Hair follicular keratinocyte (primary cell): ENCODE measurements at places on chromosomes 16 and 17. TPM values are rescaled to one million over a fixed set of nuclear protein-coding genes. Genes with fewer than 3 reads are reported as not detected.

Gene TTLL6
- total RNA-seq = not detected in 2 replicates

Gene KRTAP3-1
- total RNA-seq = not detected in 2 replicates

Gene MLYCD
- 1.2 and 1.4 TPM in 2 replicates for total RNA-seq

Gene CACNG3
- total RNA-seq = not detected in 2 replicates

Gene CETP
- total RNA-seq = not detected in 2 replicates

Gene HSPB9
- not detected in 2 replicates for total RNA-seq

Gene WFIKKN1
- total RNA-seq = 0.47 TPM in 1 of 2 replicates, not detected in the other

Gene TNFRSF17
- not detected in 2 replicates for total RNA-seq

Gene MILR1
- 2.4 TPM in 1 of 2 replicates, not detected in the other for total RNA-seq

Gene FADS6
- not detected in 2 replicates for total RNA-seq

Gene KRT16
- 260 and 387 TPM in 2 replicates for total RNA-seq

Gene CDK5R1
- total RNA-seq = 5.6 and 7.4 TPM in 2 replicates

Gene IL21R
- 0.19 TPM in 1 of 2 replicates, not detected in the other for total RNA-seq

Gene TMEM204
- 2.7 TPM in 1 of 2 replicates, not detected in the other for total RNA-seq

Gene MAP2K3
- total RNA-seq = 33.0 and 35.5 TPM in 2 replicates

Gene CCL7
- total RNA-seq = not detected in 2 replicates

Gene SPAG7
- 64.0 and 77.2 TPM in 2 replicates for total RNA-seq
